H4 (cell line): ENCODE measurements at places on chromosomes 1 and 21.

GRCh38 chr1:28046716-28047115, 41.7 kb downstream of the EYA3 start:
- peak; percentile 7 for DNase-seq

- no peak for DNase-seq
Observed at GRCh38 chr21:31418377-31419001, 74.4 kb upstream of the TIAM1 start.

DNA sequence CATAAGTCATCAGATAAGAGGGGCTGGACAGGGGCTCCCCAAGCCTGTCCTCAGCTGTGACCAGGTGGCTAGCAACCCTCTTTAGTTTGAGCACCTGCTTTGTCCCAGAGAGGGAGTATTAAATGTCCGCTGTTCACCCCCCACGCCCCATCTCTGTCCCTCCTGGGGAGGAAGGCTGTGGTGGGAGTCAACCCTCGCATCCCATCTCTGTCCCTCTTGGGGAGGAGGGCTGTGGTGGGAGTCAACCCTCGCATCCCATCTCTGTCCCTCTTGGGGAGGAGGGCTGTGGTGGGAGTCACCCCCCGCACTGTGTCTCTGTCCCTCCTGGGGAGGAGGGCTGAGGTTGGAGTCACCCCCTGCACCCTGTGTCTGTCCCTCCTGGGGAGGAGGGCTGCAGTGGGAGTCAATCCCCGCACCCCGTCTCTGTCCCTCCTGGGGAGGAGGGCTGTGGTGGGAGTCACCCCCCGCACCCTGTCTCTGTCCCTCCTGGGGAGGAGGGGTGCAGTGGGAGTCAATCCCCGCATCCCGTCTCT, 72.6 kb upstream of the ABCG1 start:
- no peak for DNase-seq

DNA sequence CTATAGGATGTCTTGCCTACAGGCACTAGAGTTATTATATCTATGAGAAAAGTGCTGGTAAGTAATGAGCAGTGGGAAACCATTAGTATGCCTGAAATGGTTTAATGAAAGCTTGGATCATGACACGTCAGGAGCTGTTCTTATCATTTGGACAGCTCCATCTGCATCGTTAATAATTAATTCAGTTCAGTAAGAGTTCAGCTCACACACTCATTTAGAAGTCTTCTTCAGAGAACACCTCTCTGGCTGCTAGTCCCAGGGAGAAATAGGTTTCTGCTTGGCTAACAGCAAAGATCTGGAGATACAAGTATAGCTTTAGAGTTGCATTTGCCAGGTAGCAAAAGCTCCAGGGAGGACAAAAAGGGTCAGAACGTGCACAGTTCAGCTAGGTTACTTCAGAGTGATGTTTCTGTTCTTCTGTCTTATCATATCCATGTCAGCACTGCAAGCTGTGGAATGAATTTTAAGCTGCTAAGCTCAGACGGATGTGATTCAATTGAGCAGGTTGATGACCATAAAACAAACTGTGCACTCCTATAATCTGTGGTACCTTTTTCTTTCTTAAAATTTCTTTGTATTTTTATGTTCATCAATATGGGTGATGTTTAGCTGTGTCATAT, 173.6 kb downstream of the ADGRL2 start:
- DNase-seq: no peak

DNA sequence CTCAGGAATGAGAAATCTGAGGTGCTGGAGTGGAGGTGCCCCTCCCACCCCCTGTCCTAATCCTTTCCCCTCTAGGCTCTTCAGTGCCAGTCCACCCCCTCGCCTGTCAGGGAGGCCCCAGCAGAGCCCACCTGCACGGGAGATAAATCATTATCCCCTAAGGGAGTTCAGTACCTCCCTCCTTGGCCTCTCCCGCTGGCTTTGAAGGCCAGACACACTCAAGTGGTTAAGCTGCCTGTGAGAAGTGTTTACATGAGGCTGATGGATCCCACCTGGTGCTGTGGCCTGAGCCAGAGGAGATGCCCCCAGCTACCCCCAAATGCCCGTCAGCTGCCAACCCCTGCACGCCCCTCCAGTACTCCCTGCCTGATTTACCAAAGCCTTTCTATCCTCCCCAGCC, 3.7 kb downstream of the RSPO1 start:
- DNase-seq: no peak

DNA sequence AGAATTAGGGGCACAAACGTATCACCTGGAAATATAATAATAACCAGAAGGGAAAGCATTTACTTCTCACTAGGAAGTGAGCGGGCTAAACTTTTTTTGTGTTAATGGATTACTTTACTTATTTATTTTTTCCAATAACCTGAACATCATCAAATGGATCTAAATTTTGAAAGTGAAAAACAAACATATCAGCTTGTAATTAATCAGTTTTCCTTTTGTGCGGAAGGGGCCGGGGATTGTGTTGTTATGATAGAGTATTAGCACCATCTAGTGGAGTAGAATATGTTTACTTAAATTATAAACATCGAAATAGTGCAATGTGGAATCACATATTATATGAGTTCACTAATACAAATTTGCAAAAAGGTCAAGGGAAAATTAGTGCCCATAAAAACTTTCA, 9.0 kb downstream of the CFH start:
- DNase-seq: peak; percentile 23

GRCh38 chr1:157390651-157391050, 161.7 kb downstream of the FCRL5 start:
- no peak for DNase-seq

- DNase-seq: no peak
Observed at GRCh38 chr1:220527279-220527907, 543 bp upstream of the MARK1 start.

GRCh38 chr1:170929412-170929834, 5.9 kb upstream of the MROH9 start:
- no peak for DNase-seq

DNA sequence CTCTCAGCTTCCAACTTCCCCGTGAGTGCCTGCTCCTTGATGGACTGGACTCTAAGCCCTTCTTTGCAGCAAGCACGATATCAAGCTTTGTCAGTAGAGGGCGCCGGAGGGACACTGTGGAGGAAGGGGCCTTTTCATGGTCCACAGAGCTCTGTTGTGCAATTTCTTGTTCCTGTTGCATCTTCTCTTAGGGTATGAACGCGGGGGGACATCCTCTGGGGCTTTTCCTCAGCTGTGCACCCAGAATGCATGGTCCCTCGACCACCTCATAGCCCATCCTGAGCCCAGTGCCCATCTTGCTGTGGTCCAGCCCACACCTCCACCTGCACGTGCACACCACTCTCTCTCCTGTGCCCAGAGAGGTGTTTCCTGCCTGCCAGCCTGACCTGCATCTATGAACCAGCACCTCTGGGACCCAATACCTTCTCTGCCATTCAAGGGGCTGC, 556.8 kb downstream of the PTPRU start:
- DNase-seq: peak; percentile 82

DNA sequence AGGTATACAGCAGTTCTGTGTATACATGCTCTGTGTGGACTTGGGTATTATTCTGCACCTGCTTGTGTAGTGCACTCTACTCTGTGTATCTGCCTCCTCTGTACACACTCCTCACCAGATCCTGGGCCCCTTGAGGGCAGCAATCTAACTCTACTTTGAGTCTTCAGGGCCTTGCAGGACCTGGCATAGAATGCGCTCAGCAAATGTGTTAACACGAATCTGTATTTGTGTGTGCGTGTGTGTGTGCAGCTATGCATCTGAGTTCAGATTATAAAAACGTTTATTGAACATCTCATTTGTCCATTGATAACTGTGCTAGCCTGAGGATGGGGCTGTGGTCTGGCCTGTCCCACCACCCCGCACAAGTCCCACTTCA, 3.9 kb upstream of the MEF2D start:
- no peak for DNase-seq

GRCh38 chr1:172679000-172679772, 20.3 kb downstream of the FASLG start:
- DNase-seq: no peak

GRCh38 chr1:59028048-59028447, 244.2 kb upstream of the JUN start:
- DNase-seq: no peak

DNA sequence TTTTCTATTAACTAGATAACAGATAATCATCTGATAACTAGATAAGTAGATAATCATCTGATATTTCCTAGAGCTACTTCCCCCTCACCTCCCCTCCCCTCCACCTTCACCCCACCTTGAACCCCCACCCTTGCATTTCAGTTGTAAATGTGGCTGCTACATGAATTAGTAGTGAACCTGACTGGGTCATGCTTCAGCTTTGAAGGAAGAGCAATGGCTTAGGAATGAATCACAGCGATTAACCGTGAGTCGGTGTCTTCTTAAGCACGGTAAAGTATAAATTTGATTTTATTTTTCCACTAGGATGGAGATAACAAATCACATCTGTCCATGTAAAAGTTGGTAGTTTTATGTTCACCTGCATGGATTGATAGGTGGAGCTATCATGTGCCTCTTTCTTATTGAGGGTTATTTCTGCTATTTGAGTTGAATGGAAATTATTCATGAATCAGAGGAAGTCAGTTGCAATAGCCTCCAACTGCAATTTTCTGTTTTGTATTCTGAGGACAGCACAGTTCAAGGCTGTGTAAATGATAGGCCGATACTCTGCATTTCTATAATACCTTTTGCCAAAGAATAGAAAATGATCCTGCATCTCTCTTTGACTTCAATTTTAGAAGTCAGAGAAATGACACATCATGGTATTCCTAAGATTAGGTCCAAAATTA, 235.0 kb downstream of the PTGER3 start:
- DNase-seq: no peak

DNA sequence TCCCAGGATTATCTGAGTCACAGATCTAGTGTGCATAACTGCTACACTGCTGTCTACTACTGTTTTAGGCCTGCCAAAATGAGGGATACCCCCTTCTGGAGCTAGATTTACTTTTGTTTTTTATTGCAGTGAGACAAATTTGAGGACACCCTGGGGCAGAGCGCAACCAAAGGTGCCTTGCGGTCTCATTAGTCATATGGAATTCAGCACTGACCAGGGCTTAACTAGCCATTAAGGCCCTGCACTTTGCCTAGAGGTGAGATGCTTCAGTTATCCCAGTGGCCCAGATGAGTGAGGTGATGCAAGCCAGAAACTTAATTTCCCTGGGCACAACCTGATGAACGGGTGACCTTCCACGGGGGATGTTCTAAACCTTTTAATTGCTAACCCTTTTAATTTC, 998 bp upstream of the SPAG17 start:
- DNase-seq: no peak

DNA sequence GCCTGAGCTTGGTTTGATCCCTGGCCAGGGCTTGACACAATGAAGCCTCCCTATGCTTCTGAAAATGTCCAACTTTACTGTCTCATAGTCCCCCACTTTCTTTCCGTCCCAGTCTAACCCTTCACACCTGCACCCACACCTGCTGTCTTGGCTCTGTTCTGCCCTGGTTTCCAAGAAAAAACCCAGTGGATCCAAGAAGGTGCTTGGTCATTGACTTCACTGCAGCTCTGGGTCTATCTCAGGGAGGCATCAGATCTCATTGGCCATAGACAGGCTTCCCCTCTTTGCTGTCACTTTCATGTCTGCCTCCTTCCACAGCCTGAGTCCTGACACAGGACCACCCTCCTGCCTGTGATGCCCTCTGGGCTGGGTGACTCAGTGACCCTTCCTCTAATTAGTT, 37.8 kb upstream of the ETV3 start:
- DNase-seq: no peak

DNA sequence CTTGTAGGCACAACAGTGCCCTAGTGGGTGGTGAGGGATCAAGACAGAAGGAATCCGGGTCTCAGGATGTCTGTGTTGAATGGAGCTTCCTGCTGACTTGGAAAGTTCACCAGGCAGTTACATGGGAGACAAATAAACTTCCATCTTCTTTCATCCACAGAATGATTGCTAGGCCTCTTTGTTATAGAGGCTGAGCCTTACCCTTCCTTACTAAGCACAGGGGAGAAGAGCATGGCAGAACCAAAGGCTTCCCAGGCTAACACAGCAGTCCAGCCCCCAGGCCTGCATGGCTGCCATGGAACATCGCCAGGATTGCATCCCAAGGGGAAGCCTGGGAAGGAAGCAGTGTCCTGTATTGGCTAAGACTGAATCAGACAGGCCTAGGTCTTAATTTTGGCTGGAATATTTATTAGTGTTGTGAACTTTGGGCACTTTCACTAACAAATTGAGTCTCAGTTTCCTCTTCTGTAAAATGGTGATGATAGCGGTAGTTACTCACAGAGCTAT, 18.7 kb downstream of the HEYL start:
- DNase-seq: no peak

DNA sequence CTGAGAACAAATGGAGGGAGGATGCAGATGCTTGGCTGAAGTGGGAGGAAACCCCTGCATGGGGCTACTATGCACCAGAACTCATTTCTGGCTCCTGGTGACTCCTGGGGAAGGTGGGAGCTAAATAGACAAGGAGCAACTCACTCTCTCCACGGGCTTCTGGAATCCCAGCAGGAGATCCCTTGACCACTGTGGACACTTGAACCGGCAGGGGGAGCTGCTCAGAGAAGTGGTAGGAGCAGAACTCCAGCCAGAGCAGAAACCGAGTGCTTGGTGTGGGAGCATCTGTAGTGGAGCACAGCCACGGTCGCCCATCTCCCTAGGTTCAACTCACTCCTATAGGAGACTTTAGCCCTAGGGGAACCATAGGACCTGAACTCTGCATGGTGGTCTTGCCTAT, 205.6 kb upstream of the GJB5 start:
- no peak for DNase-seq

GRCh38 chr21:42453224-42453985, 42.6 kb downstream of the RSPH1 start:
- DNase-seq: no peak

DNA sequence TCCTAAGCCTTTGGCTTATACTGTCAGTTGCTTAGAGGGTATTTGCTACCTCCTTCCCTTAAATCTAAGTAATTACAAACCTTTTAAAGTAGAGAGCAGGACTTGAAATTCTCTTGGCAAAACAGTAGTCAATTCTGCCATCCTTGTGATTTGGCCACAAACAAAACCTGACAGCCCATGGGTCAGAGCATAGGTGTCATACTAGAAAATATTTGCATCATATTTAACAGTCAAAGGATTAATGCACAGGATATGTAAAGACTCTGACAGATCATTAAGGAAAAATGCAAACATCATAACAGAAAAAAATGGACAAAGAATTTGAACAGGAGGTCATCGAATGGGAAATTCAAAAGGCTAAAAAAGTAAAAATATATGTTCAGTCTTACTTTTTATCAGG, 50.5 kb downstream of the ZFYVE9 start:
- no peak for DNase-seq

GRCh38 chr21:22827422-22827821, 1829.2 kb downstream of the NCAM2 start:
- DNase-seq: no peak

GRCh38 chr1:54922921-54923421, 36.0 kb upstream of the DHCR24 start:
- no peak for DNase-seq

GRCh38 chr1:109556563-109556962, 8.1 kb downstream of the GNAI3 start:
- no peak for DNase-seq
